ENCODE measurements at places on chromosomes 2 and 18.

DNA sequence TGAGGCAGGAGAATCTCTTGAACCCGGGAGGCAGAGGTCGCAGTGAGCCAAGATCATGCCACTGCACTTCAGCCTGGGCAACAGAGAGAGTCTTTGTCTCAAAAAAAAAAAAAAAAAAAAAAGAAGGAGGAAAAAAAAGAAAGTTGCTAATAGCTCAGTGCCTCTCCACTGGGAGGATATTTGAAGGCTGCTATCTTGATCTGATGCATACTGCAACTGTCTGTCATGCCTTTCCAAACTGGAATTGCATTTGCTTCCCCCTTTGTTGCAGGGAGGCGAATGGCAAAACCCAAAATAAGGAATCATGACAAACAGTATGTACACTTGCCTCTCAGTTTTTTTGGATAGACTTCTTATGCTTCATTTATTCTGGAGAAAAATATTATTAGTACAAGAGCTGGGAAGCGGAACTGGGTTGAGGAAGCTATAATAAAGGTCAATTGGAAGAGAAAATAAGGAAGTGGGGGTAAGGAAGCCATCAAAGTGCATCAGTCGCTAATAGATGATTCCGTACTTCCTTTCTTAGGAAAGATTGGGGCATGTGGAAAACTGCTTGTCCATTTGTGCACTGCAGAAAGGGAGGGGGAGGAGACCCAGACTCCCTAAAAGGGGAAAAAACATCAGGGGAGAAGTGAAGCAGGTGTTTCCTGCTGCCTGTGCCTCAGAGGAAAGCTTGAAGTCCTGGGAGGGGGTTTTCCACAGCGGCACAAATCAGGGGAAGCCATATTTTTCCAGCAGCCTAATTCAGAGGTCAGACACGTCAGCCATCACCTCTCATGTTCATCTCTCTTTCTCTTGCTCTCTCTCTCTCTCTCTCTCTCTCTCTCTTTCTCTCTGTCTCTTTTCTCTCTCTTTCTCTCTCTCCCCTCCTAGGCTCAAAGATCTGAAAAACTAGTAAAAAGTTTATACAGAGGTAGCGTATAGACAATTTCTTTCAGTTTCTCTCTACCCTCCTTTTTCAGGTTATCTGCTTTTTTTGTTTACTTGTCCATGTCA, 301.4 kb upstream of the TNP1 start:
- DNase-seq, result peak; percentile 37

GRCh38 chr2:240404174-240404852, 31.1 kb upstream of the GPC1 start:
- DNase-seq, result no peak

GRCh38 chr18:34321066-34321465, 96.4 kb upstream of the NOL4 start:
- no peak for DNase-seq

DNA sequence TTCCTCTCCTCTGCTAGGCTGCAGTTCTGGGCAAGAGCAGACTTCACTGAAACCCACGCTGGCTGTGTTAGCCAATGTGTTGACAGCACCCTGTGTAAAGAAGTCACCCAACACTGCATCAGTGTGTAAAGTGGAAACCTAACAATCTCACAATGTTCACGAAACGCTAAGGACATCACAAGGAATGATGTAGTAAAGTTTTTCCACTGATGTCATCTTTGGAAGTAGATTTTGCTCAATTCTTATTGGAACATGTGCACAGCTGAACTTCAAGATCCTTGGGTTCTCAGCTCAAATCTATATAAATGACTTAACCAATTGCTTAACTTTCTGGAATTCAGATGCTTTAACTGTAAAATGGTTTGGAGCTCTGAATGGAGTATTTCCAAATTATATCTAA, 1112.5 kb downstream of the TSN start:
- no peak for DNase-seq

GRCh38 chr18:24799176-24799575, 338.7 kb downstream of the HRH4 start:
- DNase-seq, result no peak

DNA sequence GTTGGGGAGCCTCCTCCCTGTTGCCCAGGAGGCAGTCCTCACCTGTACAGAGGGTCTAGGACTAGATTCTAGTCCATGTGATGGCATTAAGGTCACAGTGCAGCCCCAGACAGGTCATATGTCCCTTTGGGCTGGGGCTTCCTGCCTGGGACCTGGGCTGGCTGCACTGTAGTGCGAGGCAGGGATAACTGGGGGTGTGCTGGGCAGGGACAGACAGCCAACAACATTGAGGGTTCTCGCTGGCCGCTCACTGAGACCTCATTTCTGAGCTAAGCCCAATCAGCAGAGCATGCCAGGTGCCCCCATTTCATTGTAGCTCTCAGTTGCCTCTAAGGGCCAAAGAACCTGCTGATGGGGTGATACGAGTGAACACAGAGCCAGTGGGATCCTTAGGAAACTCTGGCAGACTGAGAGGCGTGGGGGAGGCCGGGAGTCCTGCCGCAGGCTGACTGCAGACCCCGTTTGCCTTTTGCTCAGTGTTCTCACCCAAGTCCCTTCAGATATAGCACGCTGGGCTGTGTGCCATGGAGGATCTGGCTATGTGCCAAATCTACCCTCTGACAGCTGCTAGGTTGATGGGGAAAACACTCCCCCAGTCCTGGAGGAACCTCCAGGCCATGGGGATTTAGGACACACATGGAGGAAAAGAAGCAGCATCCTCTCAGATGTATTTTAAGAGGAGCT, 51.9 kb downstream of the DYSF start:
- DNase-seq, result no peak

DNA sequence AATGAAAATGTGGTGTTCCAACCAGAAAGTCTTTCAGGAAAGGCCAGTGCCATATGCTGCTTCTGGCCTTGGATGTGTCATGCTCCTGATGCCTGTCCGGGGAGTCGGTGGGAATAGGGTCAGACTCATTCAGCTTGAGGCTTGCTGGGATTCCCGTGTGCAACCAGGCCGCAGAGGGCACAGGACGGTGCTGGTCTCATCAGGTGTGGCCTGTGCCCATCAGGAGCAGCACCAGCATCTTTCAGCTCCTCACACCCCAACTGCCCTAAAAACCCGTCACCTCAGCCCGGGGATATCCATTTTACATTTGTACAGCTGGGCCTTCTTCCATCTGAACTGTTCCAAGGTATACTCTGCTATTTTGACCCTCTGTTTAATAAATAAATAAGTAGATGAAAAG, 13.3 kb upstream of the CNNM3 start:
- DNase-seq, result no peak

DNA sequence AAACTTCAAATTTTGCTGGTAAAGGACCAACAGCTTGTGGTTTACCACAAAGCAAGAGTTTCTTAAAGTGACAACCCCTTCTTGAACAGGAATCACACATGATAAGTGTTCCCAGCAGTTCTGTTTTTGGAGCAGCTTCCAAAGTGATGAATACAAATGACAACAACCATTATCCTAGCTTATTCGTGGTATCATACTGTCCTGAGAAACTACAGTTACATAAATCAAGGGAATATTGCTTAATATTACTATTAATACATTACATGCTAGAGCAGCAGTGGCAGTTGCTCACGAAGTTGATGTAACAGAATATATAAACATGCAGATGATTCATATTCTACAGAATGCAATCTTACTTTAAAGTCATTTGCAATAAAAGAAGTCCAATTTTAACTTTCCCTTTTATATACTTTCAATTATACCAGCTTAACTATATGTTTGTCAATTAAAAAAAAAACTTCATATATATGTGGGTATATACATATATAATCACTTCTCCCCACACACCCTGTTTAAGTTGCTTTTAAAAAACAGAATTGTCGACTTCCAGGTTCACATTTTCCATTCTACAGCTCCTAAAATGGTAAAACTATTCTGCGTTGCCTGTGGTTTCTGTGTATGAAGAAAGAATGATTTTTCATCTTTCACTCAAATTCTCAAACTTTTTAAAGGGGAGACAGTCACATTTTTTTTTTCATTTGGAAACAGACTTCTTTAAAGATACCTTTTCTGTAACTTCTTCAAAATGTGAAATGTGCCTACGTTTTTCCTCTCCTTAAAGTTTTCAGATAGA, 713.6 kb downstream of the TDRD15 start:
- DNase-seq, result no peak

- DNase-seq, result peak; percentile 82
Measured at GRCh38 chr2:180980106-180980942, at the start of gene UBE2E3. Gene UBE2E3, plus strand, starts transcription at chr2:180980605. Its CDS starts 1,438 bp downstream, at chr2:180982043.

GRCh38 chr2:138396843-138397242, 104.7 kb upstream of the SPOPL start:
- no peak for DNase-seq

DNA sequence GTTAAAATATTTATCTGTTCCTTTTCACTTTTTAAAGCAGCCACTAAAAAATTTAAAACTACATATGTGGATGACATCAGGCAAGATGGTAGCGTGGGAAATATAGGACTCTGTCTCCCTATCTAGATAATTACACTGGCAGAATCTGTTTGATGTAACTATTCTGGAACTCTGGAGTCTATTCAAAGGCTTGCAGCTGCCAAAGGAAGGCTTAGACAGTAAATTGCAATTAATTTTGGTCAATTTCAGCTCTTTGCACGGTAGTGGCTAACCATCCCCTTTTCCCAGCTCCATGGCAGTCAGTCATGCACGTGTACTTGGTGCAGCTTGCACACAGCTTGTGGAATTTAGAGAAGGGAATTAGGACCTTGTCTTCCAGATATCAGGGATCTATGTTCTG, 135.2 kb downstream of the RAB3GAP1 start:
- DNase-seq, result no peak

DNA sequence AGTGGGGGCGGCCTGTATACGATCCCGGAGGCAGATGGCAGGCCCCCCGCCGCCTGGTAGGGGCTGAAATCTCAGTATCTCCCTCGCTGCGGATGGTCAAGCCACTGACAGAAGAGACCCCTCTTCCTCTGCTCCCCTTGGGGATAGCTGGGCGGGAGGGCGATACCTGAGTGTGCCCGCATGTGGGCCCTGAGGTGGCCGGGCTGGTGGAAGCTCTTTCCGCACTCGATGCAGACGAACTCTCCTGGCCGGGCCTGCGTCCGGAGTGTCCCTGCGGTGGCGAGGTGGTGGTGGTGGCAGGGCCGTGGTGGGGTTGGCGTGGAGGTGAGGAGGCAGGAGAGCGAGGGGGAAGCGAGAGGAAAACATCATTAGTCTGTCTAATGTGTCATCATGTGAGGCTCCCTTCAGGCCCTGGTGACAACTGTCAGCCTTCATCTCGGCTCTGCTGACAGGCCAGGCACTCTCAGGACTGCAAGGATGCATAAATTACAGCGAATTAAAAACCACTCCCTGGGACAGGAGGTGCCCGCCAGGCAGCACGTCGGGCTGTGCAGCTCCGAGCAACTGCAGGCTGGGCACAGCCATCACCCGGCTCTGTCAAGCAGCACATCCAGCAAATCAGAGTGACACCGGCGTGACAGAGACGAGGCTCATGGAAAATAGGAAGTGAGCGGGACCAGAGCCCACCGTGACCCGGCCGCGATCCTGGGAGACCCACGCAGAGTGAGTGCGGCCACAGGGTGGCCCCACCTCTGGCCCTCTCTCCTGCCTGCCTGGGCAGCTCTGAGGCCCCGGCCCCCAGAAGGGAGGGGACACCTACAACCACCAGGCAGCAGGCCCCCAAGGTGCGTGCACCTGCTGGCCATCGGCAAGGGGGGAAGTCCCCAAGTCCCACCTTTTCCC, 123.5 kb downstream of the ZNF516 start:
- no peak for DNase-seq

DNA sequence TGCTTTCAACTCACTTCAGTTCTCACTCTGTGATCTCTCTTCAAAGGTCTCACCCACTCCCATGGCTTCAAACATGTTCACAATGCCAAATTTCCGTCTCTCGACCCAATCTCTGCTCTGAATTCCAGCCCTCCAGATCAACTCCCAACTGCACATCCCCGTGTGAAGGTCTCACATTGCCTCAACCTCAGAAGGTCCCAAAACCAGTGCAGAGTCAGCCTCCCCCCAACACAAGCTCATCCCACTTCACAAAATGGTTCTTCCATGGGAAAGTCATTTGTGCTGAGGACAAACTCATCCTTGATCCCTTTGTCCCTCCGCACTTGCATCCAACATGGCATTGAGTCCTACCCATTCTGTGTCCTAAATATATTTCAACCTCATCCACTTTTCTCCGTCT, 31.0 kb upstream of the GNAL start:
- DNase-seq, result no peak

GRCh38 chr18:66916834-66917233, 312.9 kb upstream of the CDH19 start:
- peak; percentile 6 for DNase-seq

DNA sequence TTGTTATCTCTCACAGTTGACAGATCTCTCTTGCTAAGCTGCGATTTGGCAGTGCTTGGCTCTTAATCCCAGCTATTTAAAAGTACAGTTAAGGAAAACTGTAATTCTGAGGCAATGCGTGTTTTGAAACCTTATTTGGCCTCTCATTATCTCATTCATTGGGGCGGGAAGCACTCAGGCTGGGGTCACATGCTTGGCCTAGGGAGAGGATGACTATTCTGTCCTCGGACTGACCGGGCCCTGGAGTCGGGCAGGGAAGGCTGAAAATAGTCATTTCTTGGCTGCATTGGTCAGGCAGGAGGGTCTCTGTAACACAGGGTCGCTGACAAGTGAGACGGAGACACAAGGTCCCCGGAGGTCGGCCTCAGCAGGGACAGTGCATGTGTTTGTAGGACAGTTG, 20.2 kb upstream of the EMILIN2 start:
- DNase-seq, result no peak

GRCh38 chr2:51258301-51258700, 226.4 kb upstream of the NRXN1 start:
- no peak for DNase-seq

DNA sequence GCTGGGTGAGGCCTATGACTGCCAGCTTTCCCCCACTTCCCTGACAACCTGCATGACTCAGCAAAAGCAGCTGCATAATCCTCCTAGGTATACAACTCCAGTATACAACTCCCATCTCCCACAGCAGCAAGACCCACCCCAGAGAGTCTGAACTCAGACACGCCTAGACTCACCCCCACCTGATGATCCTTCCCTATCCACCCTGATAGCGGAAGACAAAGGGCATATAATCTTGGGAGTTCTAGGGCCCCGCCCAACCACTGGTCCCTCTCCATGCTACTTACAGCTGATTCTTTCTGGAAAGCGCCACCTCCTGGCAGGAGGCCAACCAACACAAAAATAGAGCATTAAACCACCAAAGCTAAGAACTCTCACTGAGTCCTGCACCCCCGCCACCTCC, 296.5 kb downstream of the DCC start:
- DNase-seq, result peak; percentile 59

- no peak for DNase-seq
Measured at GRCh38 chr2:69007169-69007568, 5.8 kb upstream of the ANTXR1 start.
